ENCODE measurements at places on chromosomes 5 and 9.

DNA sequence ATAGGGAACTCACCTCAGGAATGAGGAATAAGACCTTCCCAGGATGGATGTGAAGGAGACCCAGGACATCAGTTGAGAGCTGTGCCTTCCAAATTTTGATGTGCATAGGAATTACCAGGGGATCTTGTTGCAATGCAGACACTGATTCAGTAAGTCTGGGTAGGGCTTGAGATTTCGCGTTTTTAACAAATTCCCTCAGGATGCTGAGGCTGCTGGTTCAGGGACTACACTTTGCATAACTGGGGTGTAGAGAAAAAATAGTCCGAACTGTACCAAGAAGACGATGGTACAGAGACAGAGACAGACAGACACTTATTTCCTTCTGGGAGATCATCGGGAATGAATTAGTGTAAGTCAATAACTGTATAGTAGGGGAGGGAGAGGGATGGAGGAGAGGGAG, 82.3 kb upstream of the FREM1 start:
- DNase-seq: no peak

GRCh38 chr9:38681747-38682227, 38.1 kb downstream of the FAM240B start:
- no peak for DNase-seq

- no peak for DNase-seq
These were observed 2.1 kb downstream of the PCDHA2 start for GRCh38 chr5:140796718-140797095.

DNA sequence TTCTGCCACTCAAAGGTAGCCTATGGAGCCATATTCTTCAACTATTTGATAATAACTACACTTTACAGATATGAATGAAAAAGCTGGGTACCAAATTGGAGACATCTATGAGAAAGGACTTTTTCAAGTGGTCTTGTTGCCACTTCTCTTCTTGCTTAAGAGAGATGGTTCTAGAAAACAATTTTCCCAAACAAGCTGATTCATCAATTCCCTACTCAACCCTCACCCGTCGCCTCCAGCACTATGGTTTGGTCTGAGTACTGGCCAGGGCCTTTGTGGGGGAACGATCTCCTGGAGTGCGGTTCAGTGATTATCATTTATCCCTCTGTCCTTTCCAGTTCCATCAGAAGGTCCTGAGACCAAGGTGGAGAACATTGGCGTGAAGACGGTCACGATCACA, 56.8 kb downstream of the IL31RA start:
- no peak for DNase-seq

DNA sequence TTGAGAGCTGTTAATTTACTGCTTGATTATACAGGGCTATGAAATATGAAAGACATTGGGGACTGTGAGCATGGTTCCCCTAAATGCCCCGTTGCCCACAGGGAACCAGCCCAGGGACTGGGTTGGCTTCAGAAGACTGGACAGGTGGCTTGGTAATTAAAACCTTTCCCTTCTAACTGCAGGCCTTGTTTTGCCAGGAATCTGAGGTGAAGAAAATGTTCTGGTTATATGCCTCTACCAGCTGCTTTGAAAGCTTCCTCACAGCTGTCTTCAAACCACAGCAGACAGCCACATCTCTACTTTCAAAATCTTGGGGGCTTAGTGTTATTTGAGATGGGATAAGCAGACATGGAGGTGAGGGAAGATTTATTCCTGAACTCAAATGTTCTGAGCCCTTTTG, 153.3 kb upstream of the SPRY4 start:
- DNase-seq: no peak

Data from RKO (cell line).